ENCODE measurements at places on chromosomes 7 and 10.
A peak's percentile ranks its signal among the peaks of the same experiment; 100 is the strongest.

DNA sequence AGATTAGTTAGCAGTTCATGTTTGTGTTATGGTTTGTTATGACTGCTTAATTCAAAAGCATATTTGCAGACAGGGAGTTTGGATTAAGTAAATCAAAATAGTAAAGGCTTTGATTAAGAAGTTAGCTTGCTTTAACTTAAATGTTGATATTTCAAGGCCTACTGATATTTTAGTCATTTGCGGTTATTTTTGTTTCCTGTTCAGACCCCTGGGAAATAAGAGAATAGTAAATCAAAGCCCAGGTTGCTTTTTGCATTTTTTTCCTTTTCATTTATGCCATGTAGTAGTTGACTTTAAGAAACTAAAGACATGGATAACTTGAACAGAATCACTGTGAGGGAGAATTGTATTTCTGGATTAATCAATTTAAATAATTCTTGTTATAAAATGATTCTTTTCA, 77.3 kb downstream of the HDAC9 start:
- DNase-seq, result no peak

- peak; percentile 80 for DNase-seq
Measured at GRCh38 chr10:50623663-50624412, at the start of gene SGMS1. SGMS1 (minus strand) TSS chr10:50623956; CDS start chr10:50344114, 279,842 bp downstream.

DNA sequence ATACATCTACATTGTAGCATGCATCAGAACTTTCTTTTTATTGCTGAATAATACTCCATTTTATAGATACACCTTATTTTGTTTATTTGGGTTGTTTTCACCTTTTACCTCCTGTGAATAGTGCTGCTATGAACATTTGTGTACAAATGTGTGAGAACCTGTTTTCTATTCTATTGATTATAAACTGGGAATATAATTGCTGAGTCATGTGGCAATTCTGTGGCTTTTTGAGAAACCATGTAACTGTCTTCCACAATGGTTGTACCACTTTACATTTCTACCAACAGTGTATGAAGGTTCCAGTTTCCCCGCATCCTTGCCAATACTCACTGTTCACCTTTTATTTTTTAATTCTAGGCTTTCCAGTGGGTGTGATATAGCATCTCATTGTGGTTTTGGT, 138.6 kb upstream of the MBL2 start:
- DNase-seq, result no peak

DNA sequence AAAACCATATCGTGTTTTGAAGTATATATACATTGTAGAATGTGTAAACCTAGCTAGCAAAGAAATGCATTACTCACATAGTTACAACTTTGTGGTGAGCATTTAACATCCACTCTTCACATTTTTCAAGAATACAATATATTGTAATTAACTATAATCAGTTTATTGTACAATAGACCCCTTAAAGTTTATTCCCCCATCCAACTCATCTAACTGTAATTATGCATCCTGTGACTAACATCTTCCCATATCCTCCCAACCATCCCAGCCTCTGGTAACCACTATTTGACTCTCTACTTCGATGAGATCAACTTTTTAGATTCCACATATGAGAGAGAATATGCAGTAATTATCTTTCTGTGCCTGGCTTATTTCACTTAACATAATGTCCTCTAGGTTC, 526.4 kb downstream of the KIF20B start:
- DNase-seq, result no peak

DNA sequence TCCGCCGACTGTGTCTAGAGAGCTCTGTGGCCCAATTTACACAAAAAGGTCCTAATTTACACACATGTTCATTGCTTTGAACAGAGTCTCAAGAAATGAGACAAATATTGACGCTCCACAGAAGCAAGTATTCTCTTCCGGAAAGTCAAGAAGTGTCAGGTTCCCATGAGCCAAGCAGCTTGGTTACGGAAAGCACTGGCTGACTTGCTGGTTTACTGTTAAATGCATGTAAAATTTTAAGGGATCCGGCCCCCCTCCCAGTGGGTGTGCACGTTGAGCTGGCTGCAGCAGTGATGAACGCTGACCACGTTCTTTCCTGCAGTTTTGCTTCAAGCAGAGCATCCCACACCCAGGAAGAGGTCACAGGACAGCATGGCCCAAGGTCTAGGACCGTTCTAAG, 76.8 kb downstream of the DIP2C start:
- no peak for DNase-seq

DNA sequence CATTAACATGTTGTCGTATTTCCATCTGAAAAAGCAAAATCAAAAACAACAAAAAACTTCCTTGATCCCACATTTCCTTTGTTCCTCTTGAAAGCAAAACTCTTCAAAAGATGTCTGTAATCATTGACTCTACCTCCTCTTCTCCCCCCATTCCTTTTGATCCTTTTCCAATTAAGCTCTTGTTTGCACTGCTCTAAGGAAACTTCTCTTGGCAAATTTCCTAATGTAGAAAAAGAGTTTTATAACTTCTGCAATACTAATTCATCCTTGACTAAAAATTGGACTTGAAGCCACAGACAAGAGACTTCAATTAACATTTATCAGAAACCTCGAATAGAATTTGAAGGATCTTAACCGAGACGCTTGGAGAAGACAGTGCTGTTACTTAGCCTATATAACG, 317.1 kb upstream of the SEMA3C start:
- DNase-seq, result no peak

GRCh38 chr7:116621649-116622048, 50.3 kb upstream of the MET start:
- DNase-seq, result no peak

DNA sequence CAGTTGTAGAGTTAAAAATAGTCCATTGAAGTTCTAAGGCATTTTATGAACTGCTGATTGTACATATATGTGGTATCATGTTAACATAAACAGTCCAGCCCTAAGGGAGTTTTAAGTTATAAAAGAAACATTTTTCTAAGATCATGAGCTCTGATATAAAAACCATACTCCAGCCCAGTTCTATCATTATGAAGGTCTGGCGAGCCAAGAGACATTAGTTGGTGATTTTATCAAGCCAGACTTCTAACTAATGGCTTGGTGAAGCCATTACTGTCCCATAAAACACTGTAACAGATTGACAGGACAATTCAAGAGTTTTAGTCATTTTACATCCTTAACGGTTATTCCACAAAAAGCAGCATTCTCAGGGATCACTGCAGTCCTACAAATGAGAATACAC, 221.6 kb downstream of the RNLS start:
- no peak for DNase-seq

- DNase-seq, result no peak
Measured at GRCh38 chr10:29083096-29083495, 205.8 kb upstream of the LYZL1 start.

DNA sequence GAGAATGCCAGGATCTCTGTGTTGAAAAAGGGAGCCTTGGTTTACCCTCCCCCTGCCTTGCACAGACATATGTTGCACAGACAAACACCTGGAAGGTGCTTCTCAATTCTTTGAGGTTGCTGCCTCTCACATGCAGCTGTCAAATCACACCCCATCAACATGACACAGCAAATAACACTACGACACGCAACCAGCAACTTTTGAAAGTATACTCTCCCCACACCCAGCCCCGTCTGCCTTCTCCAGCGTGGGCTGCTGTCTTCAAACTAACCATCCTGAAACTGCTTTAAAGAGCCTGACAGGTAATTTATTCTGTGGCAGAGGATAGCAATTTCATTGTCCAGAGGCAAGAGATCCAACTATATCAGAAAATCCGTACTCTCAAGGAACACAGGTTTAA, 136.1 kb downstream of the PLXNA4 start:
- DNase-seq, result no peak

- no peak for DNase-seq
Measured at GRCh38 chr10:7036951-7037350, 373.9 kb downstream of the SFMBT2 start.

DNA sequence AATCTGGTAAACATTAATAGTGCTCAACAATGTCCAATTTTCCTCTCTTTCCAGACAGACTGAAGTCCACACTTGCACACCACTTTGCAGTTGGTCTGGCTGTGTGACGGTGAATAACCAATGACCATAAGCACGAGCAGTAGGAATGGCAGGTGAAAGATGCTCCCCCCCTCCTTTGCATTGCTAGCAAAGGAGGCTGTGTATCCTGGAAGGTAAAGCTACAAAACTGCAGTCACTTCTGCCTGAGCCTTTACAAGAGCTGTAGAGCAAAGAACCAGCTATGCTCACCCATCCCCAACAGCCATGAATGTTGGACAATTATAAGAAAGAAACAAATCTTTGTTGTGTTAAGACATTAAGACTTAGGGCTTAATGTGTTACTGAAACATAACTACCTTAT, 178.0 kb downstream of the IPMK start:
- DNase-seq, result no peak

DNA sequence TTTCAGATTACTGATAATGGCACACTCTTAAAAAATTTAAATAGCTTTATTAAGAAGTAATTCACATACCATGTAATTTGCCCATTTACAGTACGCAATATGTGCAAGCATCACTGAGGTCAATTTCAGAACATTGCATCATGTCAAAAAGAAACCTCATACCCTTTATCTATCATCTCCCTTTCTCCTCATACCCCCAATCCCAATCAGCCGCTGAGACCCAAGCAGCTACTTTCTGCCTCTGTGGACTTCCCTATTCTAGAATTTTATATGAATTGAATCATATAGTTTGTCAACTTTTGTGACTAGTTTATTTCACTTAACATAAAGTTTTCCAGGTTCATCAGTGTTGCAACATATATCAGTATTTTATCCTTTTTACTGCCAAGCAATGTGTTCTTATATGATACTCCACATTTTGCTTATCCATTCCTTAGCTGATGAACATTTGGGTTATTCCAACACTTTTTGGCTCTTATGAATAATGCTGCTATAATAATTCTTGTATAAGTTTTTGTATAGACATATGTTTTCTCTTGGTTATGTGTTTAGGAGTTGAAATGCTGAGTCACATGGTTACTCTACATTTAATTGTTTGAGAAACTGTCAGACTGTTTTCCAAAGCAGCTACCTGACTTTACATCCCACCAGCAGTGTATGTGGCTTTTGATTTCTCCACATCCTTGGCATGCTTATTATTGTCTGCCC, 26.9 kb upstream of the TPK1 start:
- no peak for DNase-seq

GRCh38 chr7:12623885-12624498, 53.5 kb downstream of the SCIN start:
- no peak for DNase-seq

GRCh38 chr10:101941871-101942270, 98.3 kb upstream of the KCNIP2 start:
- DNase-seq, result no peak

DNA sequence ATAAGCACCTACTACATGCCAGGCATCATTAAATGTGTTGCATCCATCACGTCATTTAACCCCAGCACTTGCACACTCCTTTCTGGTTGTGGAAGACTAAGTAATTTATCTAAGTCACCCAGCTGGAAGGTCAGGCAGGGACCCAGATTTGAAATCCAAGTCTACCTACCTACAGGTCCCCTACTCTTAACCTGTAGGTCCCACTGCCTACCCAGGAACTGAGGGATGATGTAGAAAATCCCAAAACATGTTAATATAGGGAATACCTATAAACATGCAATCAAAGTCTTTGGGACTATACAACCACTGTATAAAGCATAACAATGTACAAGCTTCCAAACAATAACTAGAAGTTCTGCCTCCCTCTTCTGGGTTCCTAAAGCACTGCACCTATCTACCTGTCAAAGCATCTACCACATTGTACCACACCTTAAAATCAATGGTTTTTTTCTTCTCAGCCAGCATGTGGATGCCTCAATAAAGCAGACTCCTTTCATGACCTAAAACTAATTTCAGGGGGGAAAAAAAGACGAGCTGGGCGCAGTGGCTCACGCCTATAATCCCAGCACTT, 5.6 kb downstream of the IL6 start:
- DNase-seq, result no peak

- DNase-seq, result no peak
Measured at GRCh38 chr7:7125963-7126362, 56.4 kb upstream of the C1GALT1 start.

DNA sequence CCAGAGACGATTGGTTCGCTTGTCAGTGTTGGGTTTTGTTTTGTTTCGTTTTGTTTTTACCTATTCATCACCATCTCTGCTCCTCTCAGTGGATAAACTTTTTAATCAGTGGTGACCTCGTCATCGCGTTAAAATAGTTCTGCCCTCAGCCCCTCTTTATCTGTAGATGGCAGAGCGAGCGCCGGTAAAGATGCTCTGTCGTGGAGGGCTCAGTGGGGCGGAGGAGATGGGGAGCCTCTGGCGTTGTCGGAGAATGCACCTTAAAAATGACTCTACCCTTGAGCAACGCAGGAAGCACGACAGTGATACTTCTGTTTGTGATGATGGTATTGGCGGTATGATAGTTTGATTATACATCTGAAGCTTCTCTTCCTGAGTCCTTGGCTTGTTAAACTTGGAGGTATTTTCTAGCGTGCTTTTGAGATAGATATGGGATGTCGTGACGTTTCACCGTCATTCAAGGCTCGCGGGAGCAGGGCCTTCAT, 554 bp downstream of the CSGALNACT2 start:
- peak; percentile 60 for DNase-seq

GRCh38 chr7:73341877-73342276, 13.9 kb downstream of the FKBP6 start:
- no peak for DNase-seq

DNA sequence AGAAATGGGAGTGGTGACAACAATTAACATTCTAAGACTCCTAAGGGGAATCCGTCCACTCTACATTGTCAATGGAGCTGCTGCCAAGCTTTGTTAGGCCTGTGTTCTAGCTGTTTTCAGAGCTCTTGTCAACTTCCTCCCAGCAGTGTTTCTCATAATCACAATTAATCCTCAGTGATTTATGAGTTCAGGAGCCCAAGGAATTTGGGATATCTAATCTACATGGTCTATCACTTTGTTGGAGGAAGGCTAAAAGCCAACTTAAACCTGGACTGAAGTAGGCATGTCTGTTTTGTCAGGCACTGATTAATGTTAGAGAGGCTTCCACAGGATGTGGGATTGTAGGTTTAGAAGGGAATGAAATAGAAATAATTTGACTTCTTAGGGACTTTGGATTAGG, 10.2 kb upstream of the OR2F2 start:
- no peak for DNase-seq

DNA sequence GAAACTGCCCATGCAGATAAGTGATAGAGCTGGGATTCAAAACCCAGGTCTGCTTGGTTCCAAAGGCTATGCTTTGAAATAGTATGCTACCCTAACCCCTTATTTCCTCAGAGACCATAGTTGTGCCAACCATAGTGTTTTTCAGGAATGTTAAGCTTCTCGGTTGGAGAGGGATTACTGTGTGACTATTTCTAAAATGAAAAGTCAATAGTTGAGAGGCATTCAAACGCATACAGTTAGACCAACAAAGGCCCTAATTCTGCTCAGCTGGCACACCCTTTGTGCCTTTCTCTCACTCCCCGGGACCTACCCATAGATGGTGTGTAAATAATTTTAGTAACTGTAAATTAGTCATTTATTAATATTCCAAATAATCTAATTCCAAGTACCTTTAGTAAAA, 64.6 kb upstream of the RNF148 start:
- DNase-seq, result no peak

DNA sequence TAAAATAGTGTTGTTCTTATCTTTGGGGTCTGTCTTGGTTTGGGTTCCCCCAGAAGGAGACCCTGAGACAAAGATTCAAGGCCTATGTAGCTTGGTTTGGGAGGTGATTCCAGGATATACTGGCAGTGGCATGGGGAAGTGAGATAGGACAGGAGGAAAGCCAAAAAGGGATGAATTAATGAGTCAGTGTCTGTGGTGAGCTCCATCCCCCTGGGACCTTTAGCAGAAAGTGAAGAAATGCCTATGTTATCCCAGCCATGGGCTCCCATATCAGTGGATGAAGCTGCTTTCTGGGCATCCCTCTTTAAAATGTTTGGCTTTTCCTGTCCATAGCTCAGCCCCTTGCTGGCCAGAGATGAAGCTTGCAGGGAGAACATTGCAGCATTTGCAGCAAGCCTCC, 217.0 kb upstream of the CTBP2 start:
- DNase-seq, result no peak
